Dermis blood vessel endothelial cell (primary cell): ENCODE measurements at places on chromosomes 16 and 17. TPM values are rescaled to one million over a fixed set of nuclear protein-coding genes. Genes with fewer than 3 reads are reported as not detected.

Gene CFAP119
- 0.93 and 1.2 TPM in 2 replicates for total RNA-seq

Gene TMC5
- total RNA-seq = 0.05 TPM in 1 of 2 replicates, not detected in the other

Gene MEFV
- total RNA-seq = under 0.01 and 0.05 TPM in 2 replicates

- DNase-seq = no peak
Observed at GRCh38 chr16:57846078-57846697, 43.9 kb upstream of the KIFC3 start.

DNA sequence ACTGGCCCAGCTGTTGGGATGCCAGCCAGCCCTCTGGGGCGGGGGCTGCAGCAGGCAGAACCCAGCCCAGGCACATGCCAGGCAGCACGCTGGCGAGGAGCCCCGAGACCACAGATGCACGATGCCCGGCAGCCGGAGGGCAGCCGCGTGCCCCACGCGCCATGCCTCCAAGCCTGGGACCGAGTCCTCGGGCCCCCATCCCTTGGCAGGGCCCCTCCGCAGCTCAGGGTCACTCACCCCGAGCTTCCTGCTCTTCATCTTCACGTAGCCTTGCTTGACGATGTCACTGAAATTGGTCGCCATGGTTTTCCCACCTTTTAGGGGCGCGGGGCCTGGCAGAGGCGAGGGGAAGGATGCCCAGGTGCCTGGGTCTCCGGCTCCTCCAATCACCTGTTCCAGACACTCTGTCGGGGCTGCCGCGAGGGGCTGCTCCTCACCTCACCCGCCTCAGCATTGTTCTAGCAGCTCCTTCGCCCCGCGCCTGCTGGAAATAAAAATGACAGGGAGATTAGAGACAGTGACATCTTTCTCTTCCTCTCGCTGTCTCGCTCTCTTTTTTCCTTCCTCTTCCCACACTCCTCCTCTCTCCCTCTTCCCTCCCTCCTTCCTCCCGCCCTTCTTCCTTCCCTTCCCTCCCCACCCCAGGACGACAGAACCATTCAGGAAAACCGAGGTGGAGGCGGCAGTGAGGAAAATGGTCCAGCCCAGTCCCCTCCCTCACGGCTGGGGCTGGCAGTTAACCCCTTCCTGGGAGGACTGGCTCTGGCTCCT is 6.9 kb downstream of the DOK4 start:
- peak; percentile 26 for DNase-seq

- DNase-seq = no peak
Observed at GRCh38 chr16:69485816-69486215, 61.4 kb downstream of the CYB5B start.

DNA sequence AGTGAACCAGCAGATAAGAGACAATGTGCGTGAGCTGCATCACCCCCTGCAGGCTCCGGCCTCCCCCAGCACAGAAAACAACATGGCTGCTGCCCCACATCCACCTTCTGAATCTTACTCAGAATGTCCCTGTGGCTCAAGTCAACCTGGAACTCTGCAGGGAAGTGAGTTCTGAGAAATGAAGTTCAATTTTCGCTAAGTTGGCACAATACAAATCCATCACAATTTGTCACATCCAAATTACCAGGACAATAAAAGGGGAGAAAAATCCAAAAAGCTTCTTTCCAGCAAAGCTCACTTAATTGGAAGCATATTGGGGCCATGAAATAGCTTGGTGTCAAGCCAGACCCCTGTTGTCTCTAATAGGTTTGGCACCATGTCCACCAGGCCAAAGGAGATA is 38.1 kb downstream of the CLEC19A start:
- DNase-seq = no peak

GRCh38 chr17:7867881-7868329 is 10.1 kb downstream of the CYB5D1 start:
- no peak for DNase-seq

GRCh38 chr17:45689451-45689850 is 94.7 kb upstream of the CRHR1 start:
- DNase-seq = no peak

GRCh38 chr17:37823996-37824395 is 79.1 kb upstream of the HNF1B start:
- no peak for DNase-seq

DNA sequence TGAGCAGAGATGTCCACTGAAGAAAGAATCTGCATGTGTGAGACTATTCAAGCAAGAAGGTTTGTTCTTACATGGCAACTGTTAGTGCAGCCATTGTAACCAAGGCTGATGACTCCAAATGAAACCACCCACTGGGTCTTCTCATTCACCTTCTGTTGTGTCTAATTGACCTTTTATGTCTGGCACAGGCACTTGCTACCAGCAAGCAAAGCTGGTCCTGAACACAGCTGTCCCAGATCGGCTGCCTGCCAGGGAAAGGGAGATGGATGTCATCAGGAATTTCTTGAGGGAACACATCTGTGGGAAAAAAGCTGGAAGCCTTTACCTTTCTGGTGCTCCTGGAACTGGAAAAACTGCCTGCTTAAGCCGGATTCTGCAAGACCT is 3.6 kb downstream of the CDC6 start:
- DNase-seq = no peak

- DNase-seq = no peak
Observed at GRCh38 chr17:40422990-40423633, 5.4 kb upstream of the TOP2A start.

GRCh38 chr16:86834451-86835035 is 256.2 kb downstream of the FOXL1 start:
- DNase-seq = peak; percentile 56
